ENCODE measurements at places on chromosomes 6 and 20.

DNA sequence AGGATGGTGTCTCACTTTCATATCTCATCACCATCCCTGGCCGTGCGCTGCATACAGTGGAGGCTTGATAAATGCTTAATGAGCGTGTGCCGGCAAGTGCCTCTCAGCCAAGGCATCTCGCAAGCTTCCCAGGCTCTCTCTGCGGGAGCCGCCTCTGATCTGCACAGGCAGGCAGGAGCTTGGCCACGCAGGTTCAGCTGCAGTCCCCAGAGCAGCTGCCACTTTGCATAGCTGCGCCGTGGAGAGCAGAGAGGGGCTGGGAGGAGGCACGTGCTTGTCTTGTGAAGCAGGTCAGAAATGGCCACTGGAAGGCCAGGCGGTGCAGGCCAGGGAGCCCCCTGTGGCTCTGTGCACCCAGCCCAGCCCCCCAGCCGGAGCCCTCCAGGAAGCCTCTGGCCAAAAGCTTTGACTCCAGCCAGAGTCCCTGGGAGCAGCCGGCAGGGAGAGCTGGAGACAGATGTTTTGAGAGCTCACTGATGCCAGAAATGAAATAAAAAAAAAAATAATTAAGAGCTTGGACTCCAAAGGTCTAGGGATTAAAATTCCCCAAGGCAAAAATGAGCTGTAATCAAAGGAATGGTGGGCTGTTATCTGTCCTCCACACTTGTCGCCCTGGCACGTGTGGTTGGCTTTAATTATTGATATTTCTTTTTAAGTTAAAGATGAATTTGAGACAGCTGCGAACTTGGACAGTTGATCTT, 377.0 kb downstream of the CDH4 start:
- DNase-seq, result no peak

DNA sequence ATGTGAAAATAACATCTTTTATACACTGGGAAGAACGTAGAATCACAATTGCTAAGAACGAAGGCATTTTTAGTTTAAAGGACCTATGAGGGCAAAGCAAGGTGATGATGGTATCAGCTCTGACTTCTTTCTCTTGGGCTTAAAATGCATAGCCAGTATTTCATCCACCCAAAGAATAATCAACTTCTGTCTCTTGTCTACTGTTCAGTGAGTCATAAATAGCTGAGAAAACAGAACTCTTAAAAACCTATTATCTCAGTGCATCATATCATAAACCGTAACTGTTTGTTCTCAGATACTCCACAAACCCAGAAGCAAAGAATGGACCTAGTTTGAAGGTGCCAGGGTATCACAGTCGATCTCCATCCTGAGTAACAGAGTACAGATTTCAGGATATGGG, 5.2 kb downstream of the PHF10 start:
- DNase-seq, result no peak

DNA sequence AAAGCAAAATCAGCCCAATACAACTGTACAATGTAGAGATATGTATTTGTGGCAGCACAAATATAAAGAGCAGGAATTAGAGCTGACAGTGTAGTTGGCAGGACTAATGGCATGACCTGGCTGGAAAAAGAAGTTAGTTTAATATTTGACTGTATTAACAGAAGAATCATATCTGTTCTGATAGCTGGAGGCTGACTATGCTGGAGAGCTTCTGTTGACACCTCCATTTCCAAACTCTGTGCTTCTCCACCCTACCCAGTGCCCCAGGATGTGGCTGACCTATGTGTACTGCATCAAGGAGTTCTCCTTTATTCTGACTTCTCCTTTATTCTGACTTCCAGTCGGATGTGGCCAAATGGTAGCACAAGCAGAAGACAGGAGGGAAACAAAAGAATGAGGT, 299.3 kb downstream of the PKHD1 start:
- DNase-seq, result no peak

- no peak for DNase-seq
These were observed 9.7 kb downstream of the MDC1 start for GRCh38 chr6:30707281-30707850.
